ENCODE measurements at places on chromosomes 2 and 18.

DNA sequence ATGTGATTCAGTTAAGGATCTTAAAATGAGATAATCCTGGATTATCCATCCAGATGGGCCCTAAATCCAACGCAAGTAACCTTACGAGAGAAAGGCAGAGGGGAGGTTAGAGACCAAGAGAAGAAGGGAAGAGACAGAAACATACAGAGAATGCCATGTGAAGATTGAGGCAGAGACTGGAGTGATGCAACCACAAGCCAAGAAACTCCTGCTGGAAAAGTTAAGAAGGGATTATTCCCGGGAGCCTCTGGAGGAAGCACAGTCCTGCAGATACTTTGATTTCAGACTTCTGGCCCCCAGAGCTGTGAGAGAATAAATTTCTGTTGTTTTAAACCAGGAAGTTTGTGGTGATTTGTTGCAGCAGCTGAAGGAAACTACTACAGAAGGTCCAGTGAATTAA is 992.7 kb downstream of the BCL11A start:
- no peak for DNase-seq

DNA sequence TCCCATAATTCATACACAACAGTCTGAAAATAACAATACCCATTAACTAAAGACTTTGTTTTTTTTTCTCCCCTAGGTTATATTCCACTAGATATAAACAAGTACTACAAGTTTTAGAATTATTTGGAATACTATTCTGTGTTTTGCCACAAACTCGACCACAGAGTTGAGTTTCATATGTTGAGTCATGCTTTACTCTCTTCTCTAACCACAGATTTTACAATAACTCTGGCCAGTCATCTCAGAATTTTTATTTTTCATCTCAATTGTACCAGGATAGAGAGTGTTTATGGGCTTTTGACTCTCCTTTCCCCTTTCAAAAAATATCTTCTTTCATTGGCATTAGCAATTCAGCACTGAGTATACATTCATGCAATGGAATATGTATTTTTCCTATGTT is 348.7 kb upstream of the GALNT5 start:
- DNase-seq: no peak

- no peak for DNase-seq
Observed at GRCh38 chr2:121207494-121207893, 77.5 kb downstream of the TFCP2L1 start.

GRCh38 chr2:197952540-197953202 is 148.3 kb downstream of the PLCL1 start:
- DNase-seq: no peak

GRCh38 chr18:36432880-36433555 is 135.5 kb downstream of the FHOD3 start:
- no peak for DNase-seq

GRCh38 chr18:9418047-9418690 is 57.1 kb upstream of the RALBP1 start:
- no peak for DNase-seq

DNA sequence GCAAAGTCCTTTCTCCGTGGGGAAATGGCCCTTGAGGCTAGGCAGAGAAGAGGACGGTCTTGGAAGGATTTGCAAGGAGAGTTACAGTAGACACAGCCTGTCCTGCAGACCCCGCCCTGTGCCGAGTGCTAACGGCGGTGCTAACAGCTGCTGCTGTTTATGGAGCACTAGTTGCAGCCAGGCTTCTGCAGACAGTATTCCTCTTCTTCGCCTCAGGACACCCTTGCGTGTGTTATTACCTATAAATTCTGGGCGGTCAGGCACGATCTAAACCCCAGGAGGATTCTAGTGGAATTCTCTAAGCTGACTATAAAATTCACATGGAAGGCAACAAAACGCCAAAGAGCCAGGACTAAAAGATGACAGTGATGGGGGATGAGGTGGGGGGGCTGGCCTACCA is 139.8 kb downstream of the GLI2 start:
- no peak for DNase-seq

GRCh38 chr2:197877038-197877437 is 72.6 kb downstream of the PLCL1 start:
- no peak for DNase-seq

DNA sequence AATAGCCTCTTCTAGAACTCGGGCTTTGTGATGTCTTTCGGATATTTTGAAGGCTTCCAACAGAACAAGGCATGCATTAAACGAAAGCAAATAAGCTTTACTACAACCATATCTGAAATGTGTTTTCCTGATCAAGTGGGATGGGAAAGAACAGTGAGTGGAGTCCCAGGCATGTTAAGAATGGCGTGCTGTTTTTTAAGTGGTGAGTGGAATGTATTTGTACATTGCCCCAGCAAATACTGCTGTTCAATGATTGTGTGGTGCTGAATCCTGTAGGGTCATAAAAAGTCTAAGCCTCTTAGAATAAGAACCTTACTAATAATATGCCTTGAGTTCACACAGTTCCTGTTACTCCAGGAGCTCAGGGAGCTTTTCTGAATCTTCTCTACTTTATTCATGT is 52.5 kb downstream of the POMC start:
- no peak for DNase-seq

- DNase-seq: no peak
Observed at GRCh38 chr18:47175283-47175897, 774 bp downstream of the IER3IP1 start.

- peak; percentile 81 for DNase-seq
Observed at GRCh38 chr18:74597034-74597661, 522 bp upstream of the ZNF407 start.

GRCh38 chr18:21184396-21184996 is 57.5 kb upstream of the GREB1L start:
- no peak for DNase-seq

DNA sequence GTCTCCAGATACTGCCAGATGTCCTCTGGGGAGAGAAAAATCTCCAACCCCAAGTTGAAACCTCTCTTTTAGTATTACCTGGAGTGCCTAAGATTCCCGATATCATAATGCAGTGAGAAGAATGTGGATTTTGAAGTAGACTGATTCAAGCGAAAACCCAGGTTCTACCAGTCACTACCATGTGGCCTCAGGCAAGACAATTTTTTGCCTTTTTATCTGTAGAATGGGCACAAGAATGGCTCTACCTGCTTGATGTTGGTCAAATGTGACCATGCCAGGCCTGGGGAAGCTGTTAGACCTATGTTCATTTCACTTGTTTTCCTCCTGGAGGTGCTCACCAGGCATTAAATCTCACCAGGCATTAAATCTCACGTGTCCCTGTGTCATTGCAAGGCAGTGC is 131.3 kb downstream of the DDX1 start:
- no peak for DNase-seq

- no peak for DNase-seq
Observed at GRCh38 chr2:205714058-205714776, 31.9 kb downstream of the NRP2 start.

DNA sequence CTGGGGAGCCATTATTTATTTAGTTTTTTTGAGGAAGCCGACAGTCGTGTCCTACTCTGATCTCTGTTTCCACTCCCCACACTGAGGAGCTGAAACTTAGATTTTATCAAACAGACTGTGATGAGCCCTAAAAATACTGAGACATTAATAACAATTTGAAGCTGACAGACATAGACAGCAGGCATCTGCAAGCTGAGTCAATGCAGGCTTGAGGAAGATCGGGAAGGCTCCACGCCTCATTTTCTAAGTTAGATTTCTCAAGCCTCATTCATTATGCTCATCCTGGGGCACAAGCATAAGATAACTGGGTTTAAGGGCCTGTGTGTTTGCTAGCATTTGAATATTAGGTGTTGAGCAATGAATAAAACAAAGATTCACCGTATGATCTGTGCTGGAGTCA is 26.3 kb downstream of the EFR3B start:
- no peak for DNase-seq

- DNase-seq: peak; percentile 84
Observed at GRCh38 chr2:236536727-236537398, 32.8 kb upstream of the ACKR3 start.

GRCh38 chr2:230541934-230542380 is 126.0 kb downstream of the SP100 start:
- no peak for DNase-seq

DNA sequence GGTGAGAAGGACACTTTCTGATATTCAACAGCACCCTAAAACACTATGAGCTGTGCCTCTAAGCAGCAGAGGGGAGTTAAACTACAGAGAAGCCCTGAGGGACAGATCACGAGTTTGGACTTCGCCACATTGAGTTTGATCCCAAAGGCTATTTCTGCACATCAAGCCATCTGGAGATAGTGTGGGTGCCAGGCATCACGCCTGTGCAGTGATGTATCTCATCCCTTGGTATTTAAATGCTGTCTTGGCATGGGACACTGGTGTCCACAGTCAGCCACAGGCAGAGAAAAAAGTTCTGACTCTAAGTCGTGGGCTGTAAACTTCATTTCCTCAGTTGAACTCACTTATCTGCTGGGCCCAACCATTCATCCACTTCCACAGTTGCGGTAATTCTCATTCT is 742.3 kb upstream of the CELF4 start:
- no peak for DNase-seq

DNA sequence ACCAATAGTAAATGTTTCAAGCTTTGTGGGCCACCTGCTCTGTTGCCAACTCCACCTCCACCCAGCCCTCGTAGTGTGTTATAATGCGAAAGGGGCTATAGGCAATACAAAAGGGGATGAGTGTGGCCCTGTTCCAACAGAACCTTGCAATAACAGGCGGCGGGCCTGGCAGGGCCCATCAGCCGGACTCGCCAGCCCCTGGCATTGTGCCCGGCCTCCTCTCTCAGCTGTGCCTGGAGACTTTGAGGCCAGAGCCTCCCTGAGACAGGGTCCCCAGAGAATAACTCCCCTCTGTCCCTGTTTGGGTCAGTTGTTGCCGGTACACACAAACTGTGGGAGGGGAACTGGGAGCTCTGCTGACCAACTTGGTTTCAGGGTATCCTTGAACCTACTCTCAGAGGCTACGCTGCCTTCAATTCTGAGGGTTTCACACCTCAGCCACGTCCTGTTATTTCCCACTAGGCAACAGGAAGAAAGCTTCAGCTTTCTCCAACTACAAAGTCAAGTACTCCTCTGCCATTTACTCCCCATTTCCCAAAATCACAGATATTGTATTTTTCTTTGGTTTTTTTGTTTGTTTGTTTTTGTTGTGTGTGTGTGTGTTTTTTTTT is 58.0 kb upstream of the ZNF236 start:
- DNase-seq: peak; percentile 44

DNA sequence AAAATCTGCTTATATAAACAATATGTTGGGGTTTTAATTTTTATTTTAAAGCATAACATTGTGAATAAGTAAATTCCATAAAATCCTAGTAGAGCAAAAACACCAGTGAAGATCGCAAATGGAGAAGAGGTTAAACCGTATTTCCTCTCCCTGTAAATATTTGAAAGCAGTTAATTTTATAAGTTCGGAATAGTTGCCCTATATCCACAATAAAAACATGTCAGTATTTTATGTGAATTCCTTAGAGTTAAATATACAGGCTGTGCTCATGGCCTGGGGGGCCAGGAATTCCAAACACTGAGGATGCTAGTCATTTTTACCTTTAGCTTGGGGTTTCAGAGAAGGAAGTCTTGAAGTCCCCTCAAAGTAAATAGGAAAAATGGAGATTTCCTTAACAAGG is 135.0 kb downstream of the FIGN start:
- DNase-seq: no peak

GRCh38 chr2:208025814-208026184 is 472 bp upstream of the PLEKHM3 start:
- peak; percentile 47 for DNase-seq

DNA sequence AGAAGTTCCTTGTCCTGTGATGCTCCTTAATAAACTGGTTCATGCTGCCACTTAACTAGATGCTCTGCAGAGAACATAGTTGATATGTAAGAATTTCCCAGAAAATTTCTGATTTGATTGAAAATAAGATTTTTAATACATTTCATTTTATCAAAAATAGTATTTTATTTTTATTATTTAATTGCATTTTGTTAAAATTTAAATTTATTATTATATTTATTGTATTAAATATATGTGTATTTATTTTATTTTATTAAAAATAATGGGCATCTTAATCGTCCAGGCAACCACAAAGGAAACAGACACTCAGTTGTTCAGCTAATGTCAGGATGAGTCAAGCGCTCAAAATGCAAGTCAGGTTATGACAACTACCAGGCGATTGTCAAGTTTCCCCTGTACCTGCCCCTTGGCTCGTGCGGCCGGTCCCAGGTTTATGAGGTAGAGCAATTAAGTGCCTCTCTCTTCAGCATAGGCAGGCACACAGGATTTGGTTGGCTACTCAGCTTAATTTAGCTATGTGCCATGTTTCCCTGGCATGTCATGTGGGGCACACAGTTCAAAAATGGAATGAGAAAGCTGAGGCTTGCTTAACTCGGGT is 361.2 kb downstream of the RND3 start:
- no peak for DNase-seq

DNA sequence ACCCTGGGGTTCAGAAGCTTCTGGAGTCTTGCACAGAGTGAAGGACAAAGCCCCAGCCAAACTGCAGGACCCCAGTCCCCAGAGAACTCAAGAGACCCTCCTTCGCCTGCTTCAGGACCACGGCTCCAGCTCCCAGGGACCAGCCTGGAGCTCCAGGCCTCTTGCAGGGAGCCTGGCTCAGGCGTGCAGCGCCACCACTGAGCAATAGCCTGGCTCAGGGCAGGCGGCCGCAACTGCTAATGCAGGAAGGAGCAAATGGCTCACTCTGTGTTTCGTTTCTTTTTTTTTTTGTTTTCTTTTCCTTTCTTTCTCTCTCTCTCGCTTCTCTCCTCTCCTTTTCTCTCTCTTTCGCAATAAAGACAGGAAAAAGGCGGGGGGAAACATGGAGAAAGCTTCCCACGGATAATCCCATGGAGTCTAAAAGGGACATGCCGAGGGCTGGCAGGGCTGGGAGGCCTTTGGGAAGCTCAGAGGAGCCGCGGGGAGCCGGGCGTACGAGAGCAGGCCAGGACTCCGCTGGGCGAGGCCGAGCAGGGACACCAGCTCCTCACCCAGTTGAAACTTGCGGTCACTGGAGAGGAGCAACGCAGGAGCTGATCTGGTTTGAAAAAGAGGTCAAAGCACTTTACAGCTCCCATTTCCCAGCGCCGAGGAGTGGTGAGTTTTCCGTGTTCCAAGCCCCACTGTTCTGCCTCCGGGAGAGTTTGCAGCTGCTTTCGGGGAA is 244.8 kb downstream of the TWIST2 start:
- no peak for DNase-seq

DNA sequence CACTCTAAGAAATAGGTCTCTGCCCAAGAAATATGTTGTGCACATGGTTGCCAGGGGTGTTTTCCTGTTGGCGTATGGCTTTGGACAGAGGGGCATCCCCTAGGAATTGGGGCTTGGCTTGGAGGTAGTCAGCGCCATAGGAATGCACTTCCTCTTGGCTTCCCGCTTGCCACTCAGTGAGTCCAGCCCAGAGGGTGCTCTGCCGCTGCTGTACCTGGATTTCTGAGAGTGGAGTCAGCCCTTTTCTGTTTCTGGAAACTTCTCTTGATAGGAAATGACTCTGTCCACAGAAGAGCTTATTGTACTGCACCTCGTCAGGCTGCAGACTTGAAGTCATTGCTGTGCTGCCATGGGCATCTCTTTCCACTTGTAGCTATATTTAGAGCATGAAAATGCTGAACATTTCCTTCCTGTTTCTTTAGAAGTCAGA is 116.7 kb upstream of the MGAT5 start:
- DNase-seq: no peak

Measured in activated CD8-positive, alpha-beta memory T cell treated with anti-CD3 and anti-CD28 coated beads, Interleukin-2, amount 10 ng/mL, durations not matched to agents 7 days and 5 days (primary cell).